Activated CD4-positive, alpha-beta T cell treated with anti-CD3 and anti-CD28 coated beads for 4 hours (primary cell): ENCODE measurements at places on chromosomes 2 and 18.

DNA sequence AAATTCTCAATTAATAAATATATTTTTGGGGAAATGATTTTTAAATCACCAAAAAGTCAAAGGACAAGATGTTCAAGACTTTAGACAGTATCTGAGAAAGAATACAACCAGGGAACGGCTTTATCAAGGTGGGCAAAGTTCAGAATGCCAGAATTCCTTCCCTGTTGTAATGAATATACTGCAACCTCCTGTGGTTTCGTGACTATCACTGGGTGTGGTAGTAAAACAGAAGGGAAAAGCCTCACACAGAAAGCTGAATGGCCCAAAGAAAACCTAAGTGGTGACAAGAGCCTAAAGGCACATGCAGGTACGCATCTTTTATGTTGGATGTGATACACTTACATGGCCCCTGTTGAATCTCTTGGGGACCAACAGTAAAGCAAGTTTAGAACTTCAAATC is 37.1 kb downstream of the MBD2 start:
- DNase-seq, result no peak

GRCh38 chr18:79796531-79797405 is 970 bp upstream of the KCNG2 start:
- DNase-seq, result no peak

DNA sequence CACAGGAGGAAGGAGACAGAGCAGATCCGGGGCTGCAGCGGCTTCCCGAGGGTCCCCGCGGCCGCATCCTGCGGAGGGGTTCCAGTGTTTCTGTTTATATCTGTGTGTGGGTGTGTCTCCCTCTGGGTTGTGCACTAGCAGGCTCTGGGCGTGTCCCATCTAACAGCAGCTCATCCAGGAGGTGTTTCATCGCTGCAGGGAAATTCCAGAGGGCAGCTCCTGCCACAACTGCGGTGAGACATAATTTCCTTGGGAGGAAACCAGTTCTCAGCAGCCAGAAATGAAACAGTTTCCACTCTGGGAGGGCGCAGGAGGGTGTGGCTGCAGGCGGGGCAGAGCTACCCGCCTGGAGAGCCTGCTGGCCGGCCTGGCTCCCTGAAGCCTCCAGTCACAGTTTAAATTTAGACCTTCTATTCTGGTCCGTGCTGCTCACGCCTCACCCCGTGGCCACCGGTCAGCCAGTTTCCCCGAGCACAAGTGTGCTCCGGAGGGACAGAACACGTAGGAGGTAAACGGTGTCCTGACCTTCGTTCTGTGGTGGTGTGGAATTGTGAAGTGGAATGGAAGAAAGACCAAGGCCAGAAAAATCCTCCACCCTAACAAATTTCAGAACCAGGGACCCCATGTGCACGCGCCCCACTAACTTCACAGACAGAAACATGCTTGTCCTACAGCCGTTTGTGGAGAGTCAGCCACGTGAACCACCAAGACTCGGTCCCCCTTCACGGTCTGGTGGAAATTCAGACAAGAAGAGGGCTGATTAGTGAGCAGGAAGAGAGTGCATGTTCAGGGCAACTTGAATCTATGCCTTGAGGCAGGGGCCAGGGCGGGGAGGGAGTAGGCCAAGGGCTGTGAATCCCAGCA is 50.2 kb downstream of the TEX44 start:
- DNase-seq, result peak; percentile 66

DNA sequence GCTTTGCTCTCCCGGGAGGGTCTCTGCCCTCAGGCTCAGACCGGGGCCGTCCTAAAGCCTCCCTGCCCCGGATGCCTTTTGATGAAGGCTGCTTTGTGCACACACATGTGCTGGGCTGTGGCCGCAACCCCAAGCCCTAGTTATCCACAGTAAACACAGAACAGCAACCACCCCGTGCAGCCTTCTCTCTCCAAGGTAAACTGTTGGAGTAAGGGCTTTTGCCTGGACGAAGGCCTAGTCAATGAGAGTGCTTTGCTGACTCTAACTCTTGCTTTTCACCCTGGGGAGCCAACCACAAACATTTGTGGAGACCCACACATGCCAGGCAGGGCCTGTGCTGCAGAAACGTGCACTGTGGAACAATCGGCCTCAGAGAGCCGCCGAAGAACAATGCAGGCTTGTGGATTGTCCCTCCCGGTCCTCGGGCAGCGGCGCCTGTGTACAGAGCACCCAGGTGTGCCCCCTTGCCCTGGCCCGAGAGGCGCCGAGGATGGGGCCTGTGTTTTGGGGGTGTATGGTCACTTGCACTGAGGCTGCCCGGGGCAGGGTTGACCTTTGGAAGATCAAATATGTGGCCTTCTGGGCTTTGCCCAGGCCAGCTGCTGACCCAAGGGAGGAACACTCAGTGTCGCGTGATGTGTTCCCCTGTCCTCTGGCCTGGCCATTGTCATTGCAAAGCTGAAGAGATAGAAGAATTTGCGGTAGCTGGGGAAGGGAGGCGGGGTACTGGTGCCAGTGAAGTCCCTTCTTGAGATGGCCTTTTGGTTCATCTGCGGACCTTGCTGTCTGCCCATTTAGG is 37.0 kb downstream of the CTIF start:
- DNase-seq, result no peak

DNA sequence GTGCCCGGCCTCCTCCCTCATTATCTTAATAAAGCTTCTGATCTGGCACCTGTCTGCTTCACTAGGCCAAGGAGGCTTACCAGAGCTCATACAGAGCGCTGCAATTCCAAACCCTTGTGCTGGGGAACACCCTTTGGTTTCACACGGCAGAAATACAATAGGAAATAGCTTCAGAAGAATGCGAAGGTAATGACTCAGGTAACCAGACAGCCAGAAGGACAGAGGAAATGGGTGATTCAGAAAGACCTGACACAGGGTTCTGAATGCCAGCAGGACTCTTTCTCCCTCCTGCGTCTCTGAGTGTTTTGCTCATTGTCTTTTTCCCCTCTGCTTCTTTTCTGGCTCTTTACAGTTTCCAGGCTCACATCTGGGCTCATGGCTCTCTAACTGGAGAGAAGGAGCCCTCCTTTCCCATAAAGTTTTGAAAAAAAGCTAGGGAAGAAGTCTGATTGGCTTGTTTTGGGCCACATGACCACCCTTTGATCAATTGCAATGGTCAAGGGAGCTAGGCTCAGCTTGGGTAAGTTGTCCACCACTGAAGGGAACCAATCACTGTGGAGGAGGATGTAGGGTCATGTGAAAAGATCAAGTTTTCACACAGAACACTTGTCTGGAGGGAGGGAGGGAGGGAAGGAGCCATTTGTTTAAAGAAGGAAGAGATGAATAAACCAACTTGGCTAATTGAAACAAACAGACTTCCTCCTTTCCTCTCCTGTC is 90.5 kb upstream of the UPP2 start:
- DNase-seq, result no peak

GRCh38 chr2:157743051-157743450 is 114.4 kb upstream of the ACVR1C start:
- DNase-seq, result no peak

GRCh38 chr2:234300932-234301823 is 195.7 kb downstream of the ARL4C start:
- DNase-seq, result no peak

DNA sequence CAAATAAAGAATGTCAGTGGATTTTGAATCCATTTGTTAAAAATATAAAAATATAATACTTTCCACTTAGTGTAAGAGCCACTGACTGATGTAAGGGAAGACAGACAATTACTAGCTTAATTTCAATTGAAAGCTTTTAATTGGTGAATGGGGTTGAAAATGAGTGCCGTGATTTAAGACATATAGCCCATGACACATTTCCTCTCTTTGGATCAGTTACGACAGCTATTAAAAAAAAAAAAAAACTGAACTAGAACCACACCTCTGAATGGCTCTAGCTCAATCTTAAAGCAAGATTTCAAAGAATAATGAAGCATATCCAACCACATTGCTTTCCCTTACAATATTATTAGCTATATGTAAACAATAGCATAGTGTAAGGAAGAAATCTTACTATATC is 44.0 kb downstream of the CIB4 start:
- no peak for DNase-seq

DNA sequence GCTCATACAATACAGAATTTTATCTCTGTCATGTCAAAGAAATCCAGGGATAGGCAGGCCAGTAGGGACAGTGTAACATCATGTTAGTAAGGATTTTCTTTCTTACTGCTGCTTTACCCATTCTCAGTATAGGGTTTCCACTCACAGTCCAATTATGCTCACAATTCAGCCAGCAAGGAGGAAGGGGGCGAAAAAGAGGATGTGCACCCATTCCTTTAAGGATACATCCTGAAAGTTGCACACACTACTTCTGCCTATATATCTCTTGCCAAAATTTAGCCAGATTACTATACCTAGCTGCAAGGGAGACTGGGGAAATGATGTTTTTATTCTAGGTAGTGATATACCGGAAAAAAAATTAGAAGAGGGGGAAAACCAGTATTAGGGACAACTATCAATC is 66.1 kb downstream of the BAZ2B start:
- no peak for DNase-seq

DNA sequence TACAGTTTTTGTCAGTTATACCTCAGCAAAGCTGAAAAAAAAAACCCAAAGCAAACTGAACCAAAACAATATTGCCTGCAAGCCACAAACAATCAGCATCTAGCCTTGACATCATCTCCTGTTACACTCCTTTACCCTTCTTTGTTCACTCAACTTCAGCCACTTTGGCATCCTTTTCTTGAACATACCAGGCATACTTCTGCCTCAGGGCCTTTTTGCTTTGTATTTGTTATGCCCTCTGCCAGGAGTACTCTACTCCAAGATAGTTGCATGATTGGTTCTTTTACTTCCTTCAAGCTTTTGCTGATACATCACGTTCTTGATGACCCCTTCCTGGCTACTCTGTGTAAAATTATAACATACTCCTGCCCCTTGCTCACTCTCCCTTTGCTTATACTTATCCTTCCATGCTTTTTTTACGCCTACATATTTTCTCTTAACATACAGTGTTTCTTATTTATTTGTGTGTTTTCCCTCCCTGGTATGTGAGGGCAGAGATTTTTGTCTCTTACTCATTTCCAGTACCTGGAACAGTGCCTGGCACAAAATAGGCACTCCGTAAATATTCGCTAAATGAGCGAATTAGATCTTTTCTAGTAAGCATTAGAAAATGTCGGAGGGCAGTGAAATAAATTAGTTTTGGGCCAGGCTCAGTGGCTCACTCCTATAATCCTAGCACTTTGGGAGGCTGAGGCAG is 12.7 kb downstream of the ABI2 start:
- no peak for DNase-seq

- no peak for DNase-seq
Measured at GRCh38 chr2:42957861-42958301, 165.5 kb upstream of the HAAO start.

DNA sequence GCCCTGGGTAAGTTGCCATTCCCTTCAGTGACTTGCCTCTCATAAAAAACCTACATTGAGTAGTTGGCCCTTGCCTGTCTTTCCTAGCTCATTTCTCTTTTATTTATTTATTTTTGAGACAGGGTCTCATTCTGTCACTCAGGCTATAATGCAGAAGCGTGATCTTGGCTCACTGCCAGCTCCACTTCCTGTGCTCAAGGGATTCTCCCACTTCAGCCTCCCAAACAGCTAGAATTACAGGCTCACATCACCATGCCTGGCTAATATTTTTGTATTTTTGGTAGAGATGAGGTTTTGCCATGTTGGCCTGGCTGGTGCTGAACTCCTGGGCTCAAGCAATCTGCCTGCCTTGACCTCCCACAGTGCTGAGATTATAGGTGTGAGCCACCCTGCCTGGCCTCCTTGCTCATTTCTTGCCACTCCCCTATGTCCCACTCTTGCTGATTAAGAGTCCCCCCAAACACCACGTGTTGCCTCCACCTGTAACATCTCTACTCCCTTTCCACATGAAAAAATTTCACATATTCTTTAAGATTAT is 12.6 kb downstream of the EVA1A start:
- DNase-seq, result no peak

DNA sequence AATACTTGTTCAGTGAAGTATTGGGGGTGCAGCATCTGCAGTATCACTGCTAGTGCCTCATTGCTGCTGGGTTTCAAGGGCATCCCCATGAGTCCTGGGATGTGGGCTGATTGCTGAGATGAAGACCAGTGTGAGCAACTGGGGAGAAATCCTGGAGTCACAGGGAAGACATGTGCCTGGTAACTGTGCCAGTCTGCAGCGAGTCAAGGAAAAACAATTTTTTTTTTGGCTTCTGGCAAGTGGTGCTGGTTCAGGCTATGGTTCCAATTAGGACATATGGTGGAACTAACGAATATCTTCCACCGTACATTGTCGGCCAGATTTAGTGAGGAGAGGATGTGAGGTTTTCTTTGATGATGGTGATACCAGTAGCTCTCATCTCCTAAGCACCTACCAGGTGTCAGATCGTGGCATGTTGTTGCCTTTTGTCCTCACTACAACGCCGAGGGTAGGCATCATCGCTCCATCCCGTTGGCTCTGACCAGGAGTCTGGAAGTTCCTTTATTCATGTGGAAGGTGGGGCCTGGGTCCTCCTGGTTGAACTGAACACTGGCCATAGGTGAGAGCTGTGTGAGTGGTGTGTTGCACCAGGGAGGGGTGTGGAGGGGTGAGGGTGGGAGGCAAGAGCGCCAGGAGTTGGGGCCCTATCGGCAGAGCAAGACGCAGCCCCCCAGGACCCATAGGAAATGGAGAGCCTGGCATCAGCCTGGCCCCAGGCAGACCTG is 118.0 kb upstream of the HS6ST1 start:
- no peak for DNase-seq

DNA sequence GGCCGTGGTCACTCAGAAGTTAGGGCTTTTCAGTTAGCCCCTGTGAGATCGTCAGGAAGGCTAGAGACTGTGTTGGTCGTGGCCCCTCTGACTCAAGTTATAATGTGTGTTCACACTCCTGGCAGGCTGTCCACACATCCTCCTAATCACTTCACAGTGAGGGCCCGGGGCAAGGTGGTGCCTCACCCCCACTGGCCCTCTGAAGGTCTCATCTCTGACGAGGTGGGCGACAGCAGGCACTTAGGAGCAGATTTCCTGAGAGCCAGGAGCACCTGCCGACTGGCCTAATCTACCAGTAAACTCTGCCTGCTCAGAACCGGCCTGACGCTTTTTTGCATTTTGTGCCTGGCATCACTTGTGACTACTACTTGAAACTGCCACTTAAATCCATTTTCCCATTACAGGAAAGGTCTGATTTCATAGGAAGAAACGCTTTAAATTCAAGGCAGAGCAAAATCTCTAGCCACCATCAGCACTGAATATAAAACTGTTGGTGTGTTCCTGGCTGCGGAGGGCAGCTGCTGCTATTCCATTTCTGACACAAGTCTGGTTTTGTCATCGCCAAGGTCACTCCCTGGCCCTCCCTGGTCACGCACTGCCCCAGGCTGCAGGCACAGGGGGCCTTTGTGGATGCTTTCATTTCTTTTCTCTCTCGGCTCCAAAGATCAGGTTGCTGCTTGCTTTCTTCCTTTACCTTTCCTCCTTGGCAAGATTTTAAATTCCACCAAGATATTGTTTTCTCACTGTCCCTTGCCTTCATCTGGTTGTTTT is 48.0 kb downstream of the RAB12 start:
- no peak for DNase-seq

DNA sequence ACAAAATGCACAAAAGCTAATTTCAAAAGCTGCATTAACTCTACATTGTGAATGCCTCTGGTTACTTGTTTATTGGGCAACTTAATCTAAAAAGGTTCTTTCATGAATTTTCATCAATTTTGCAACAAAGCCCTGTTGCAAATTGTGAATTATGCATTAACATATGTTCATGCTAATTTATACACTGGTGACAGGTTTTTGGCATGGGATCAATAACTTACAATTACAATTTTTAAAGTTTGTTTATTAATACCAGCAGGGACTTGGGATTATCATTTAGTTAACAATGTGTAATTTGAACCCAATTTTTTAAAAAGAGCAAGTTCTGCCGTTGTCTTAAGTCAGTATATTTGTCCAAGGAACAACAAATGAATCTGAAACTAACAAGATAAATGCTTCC is 183.6 kb downstream of the DCC start:
- no peak for DNase-seq

- DNase-seq, result no peak
Measured at GRCh38 chr18:21241301-21242048, 557 bp upstream of the GREB1L start.
